Tibial nerve (tissue), 4 donors: ENCODE measurements at places on chromosomes 5 and 9. TPM values are rescaled to one million over a fixed set of nuclear protein-coding genes. Genes with fewer than 3 reads are reported as not detected.

The FOXD4L6 gene
- 1.3 TPM for total RNA-seq

The LCN12 gene
- 2.4 TPM for total RNA-seq

The STKLD1 gene
- 1.0 TPM for total RNA-seq

The PPIC gene
- 27.6 TPM for total RNA-seq

The SIT1 gene
- total RNA-seq, result not detected

The SHLD3 gene
- total RNA-seq, result 5.5 TPM

The ECM2 gene
- total RNA-seq, result 59.0 TPM

The FRRS1L gene
- 3.9 TPM for total RNA-seq
